ENCODE measurements at places on chromosomes 5 and 9.
A peak's percentile ranks its signal among the peaks of the same experiment; 100 is the strongest.

- DNase-seq, result no peak
These were observed 151.0 kb upstream of the TBC1D2 start for GRCh38 chr9:98406469-98406868.

DNA sequence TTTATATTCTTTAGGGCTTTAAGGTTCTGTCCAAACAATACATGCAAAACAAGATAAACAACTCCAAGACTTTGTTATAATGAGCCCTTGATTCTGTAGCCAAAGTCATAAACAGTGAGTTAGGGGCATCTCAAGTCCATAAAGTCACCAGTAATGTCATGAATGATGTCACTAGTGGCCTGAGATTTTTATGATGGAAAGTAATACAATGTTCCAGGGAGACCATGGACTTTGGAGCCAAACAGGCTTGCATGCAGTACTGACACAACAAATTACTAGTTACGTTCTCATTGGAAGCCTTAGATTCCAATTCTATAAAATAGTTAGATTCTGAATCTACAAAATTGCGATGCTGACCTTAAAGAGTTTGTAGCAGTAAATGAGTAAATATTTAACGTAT, 280.0 kb downstream of the HINT1 start:
- DNase-seq, result peak; percentile 40

DNA sequence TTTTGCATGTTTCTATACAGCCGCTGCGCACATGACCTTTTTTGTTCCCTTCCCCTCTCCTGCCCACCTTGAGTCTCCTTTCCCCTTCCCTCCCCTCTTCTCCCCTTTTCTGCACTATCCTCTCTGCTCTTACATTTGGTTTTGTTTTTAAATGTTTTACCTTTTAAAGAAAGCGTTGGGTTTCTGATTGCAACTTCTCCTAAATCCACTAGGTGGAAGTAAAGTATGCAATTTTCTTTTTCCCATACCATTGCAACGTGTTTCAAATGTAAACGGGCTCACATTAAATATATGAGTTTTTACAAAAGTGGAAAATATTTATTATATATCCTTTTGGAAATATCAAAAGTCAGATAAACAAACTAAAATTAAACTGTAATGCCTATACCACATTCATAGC, 500.9 kb downstream of the DIRAS2 start:
- DNase-seq, result peak; percentile 46

DNA sequence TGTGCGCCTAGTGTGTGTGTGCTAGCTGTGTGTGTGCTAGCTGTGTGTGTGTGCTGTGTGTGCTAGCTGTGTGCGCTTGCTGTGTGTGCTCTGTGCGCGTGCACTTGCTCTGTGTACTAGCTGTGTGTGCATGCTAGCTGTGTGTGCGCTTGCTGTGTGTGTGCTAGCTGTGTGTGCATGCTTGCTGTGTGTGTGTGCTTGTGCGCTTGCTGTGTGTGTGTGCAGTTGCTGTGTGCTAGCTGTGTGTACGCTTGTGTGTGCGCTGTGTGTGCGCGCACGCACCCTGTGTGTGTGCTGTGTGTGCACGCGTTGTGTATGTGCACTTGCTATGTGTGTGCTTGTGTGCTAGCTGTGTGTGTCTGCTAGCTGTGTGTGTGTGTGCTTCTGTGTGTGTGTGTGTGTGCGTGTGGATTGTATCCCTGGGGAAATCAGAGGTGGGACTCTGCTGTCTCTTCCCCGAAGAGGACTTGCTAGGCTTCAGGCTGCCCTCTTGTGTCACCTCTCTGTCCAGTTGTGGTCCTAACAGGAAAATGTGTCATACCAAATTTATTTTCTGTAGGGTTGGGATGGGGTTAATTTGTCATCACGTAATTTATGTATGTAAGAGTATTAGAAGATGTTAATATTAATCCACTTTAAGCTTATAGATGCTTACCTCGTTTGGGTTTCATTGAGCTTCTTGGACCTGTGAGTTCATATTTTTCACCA, 38.9 kb downstream of the TPPP start:
- no peak for DNase-seq

GRCh38 chr9:131419026-131419614, 25.2 kb downstream of the PRRC2B start:
- no peak for DNase-seq

- DNase-seq, result no peak
These were observed 3.6 kb downstream of the NFIB start for GRCh38 chr9:14310311-14310710.

- no peak for DNase-seq
These were observed 7.8 kb downstream of the RXRA start for GRCh38 chr9:134333874-134334581.

DNA sequence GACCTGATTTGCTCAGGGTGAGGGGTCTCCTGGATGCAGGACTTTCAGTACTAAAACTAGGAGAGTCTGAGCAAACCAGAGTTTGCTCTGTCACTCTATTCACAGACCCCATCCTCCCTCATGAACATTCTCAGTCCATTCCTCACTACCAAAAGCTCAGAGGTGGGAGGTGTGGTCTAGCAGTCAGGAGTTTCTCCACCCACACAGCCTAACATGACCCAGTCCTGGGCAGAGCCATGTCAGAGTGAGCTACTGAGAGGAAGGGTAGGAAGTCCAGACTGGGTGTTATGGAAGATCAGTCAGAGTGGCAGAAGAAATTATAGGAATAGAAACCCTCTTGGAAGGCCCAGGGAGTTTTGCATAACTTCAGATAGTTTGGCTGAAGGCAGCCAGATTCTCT, 113.3 kb upstream of the GRAMD2B start:
- DNase-seq, result no peak

- no peak for DNase-seq
These were observed 161.2 kb upstream of the FSTL4 start for GRCh38 chr5:133773247-133774202.

DNA sequence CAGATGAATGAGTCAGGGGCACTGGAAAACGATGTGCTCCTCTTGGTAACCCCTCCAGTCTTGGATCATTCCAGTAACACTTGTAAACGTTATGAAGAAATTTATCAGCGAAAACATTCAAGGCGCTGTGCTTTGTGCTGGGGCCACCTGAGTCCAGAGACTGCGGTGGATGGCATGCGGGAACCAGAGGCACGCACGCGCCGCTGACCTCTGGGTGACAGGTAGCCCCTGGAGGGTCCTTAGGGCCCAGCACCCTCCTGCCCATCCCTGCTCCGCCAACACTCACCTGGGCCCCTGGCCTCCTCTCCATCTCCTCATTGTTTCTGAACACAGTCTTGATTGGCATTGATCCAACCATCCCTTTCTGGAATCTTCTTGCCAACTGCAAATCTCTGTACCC, 86.9 kb downstream of the DAP start:
- DNase-seq, result no peak

DNA sequence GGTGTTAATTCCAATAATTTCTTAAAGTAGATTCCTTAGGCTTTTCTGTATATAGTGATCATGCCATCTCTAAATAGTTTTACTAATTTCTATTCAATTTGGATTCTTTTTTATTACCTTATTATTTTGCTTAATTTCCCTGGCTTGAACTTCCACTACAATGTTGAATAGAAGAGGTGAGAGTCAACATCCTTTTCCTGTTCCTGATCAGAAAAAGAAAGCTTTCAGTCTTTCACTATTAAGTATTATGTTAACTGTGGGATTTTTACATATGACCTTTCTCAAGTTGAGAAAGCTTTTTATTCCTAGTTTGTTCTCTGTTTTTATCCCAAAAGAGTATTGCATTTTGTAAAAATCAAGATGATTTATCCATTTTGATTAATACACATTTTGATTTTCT, 574.5 kb upstream of the TLE4 start:
- DNase-seq, result no peak

GRCh38 chr9:87213948-87214347, 266.6 kb upstream of the GAS1 start:
- DNase-seq, result no peak

DNA sequence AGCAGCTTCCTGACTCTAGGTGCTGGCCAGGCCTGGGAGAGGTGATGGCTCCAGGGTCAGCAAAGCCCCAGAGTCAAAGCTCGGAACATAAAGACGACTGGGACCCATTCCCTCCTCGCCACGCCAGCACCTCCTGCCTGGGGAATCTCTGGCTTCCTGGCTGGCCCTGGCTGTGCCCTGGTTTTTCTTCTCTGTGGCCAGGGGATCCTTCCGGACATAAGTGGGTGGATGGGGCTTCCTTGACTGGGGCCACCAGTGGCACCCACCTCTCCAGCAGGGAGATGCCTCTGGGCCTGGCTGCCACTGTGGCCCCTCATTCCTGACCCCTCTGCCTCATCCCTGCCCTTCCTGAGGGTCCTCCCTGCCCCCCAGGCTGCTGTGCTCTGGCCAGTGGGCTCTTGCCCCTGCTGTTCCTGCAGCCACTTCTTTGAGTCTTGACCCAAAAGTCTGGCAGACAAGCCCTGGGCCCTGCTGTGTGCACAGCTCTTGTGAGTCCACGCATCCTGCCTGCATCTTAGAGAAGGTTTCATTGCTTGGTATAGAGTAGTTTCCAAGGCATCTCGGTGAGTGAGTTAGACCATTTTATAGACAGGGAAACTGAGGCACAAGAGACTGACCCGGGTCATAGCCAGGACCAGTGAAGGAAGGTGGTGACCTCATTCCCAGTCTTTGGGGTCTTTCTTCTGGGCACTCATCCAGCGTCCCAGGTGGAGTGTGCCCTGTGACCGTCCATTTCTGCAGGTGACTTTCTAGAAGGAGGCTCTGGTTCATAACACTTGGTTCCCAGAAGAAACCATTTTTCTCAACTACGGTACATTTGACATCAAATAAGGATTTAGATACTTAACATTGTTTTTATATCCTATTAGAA, 17.3 kb upstream of the LPCAT1 start:
- DNase-seq, result no peak

DNA sequence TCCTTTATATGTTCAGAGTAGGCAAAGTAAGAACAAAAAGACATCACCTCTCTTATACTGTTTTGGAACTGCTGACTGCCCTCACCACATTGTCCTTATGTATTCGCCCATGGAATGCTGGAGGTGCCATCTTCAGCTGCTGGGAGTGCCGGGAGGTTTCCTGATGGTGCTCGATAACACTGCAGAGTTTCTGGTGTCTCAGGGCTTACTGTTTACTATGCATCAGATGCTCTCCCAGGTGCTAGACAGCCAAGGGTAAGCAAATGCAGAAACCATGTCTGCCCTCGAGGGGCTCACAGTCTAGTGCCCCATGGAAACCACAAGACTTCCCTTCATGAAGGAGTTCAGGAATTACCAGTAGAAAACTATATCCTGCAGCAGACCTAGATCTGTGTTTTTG, 70.1 kb upstream of the SMIM23 start:
- no peak for DNase-seq

Data from LoVo (cell line).